ENCODE measurements at places on chromosomes 7 and 10.

DNA sequence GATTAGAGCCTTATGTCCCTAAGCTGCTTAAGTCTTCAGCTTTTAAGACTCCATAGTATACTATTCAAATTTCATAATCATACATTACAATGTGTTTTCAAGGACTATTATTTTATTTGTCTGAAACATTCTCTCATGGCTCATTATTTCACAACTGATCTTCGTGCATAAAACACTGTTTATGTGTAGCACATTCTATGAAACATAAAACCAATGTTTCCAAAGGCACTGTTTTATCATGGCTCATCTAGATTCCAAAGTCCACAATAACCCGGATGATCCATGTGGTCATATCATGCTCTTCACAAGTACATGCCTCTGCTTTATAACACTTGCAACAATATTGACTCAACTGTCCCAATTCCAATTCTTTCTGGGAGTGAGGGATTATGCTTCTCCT is 806.1 kb downstream of the TNS3 start:
- DNase-seq = no peak

DNA sequence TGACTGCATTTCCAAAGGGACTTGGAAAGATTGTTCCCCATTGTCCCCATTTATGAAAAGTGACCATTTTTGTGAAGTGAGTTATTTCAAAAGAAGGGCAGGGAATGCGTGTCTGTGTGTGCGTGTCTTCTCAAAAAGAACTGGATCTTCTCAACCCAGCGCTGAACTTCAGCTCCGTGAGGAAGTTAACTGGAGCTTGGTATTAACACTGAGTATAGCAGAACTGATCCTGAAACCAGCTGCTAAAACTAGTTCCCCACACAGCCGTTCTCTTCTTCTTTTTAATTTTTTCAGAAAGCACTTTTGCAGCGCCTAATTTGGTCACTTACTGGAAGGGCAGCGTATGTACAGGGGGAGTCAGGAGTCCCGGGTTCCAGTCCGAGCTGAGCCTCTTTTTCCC is 45.8 kb upstream of the PLEKHA1 start:
- DNase-seq = no peak

GRCh38 chr7:6416516-6417145 is 31.1 kb downstream of the DAGLB start:
- DNase-seq = no peak

GRCh38 chr10:48271047-48271730 is 3.3 kb downstream of the FRMPD2 start:
- DNase-seq = no peak

DNA sequence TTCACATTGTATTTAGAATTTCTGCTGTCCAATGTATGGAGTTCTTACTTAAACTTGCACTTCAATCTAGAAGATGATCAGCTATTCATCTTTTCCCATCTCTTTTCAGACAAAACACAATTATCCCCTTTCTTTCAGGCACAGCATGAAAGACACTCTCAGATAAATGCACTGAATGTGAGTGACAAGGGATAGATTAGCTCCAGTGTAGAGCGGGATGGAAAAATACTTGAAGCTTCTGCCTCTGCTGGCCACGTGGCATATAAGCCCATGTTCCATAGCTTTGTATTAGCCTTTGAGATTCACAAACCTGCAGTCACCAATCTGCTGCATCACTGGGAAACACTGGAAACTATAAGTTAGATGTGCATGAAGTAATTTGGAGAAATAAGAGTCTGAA is 162.2 kb upstream of the FAM3C start:
- no peak for DNase-seq

DNA sequence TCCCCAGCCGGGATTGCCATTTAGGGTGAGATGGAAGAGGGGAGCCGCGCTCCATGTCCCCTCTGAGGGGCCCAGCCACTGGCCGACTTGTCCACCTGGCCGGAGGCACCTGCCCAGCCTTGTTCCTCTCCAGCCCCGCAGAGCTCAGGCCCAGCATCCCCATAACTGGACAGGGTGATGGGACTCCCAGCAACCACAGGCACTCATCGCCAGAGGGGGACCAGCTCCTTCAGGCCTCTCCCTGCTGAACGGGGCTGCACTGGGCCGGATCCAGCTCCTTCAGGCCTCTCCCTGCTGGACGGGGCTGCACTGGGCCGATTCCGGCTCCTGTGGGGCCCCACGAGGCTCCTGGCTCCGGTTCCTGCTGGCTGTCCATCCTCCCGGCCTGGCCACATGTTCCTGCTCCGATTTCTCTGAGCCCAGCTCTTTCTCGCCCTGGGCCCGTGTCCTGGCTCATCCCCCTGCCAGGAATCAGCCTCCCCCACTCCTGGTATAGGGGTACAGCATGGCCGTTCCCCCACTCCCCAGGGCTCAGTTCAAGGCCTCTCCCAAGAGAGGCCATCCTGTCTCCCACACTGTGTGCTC is 56.1 kb upstream of the ADGRA1 start:
- DNase-seq = no peak

DNA sequence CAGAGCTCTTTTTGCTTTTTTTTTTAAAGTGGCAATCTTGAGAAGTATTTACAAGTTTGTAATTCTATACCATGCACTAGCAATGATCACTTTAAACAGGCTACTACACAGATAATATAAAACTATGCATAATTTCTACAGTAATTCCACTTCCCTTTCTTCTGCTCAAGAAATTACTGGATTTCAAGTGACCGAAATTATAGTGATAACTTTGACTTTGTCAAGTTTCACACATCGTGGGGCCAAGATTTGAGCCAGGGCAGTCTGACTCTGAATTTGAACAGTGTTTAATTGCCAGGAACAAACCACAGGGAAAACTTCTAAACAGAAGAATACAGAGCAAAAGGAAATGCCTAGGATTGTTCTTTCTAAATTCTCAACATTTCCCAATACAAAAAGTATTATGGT is 288.3 kb upstream of the MKLN1 start:
- no peak for DNase-seq

- DNase-seq = no peak
Observed at GRCh38 chr7:148670374-148670773, 28.3 kb upstream of the CUL1 start.

DNA sequence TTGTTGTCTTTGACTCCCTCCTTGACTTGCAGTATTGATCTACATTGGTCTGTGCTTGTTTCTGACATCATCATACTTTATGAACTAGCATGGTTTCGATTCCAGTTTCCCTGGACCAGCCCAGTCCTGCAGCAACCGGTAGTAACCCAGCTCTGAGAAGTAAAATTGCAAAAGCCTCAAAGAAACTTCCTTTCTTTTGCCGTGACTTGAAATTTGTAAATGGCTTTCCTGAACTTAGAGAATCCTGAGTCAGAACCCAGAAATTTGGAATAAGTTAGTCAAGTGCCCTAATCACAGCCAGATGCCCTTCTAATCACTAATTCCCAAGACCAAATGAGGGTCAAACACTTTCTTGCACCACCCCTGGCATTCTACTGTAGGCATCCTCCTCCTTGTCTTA is 15.0 kb downstream of the TAS2R60 start:
- DNase-seq = no peak

- DNase-seq = no peak
Observed at GRCh38 chr7:6026011-6026819, 5.0 kb upstream of the ANKRD61 start.

GRCh38 chr10:62619413-62619738 is 185.1 kb upstream of the ADO start:
- no peak for DNase-seq

DNA sequence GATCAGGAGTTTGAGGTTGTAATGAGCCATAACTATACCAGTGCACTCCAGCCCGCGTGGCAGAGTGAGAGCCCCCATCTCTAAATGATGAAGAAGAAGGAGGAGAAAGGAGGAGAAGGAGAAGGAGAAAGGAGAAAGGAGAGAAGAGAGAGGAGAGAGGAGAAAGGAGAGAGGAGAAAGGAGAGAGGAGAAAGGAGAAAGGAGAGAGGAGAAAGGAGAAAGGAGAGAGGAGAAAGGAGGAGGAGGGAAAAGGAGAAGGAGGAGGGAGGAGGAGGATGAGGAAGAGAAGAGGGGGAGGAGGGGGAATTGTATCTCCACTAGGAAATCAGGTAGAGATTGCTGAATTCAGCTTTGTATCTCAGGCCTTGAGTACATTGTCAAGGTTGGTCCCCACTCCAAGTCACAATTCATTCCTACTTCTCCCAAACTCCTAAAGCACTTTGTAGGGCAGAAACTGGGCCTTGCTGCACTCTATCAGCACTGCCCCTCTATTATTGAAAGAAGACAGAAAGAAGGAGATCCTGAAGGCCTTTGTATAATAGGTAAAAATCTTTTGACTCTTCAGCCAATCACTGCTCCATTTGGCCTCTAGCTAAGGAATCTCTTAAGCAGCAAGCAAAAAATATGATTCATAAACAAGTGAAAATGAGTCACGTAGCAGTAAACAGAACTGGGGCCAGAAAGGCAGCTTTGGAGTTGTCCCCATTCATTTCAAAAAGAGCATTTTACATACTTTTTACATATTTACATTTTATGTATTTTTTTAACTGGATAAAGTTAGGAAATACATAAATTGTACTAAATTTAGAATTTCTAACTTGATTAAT is 178.0 kb downstream of the IMMP2L start:
- no peak for DNase-seq

- DNase-seq = no peak
Observed at GRCh38 chr7:117502331-117502730, 22.5 kb downstream of the CFTR start.

All from NCI-H2171 treated with DMSO at 0.1 percent for 48 hours (cell line).